ENCODE measurements at places on chromosomes 3 and 15. TPM values are rescaled to one million over a fixed set of nuclear protein-coding genes. Genes with fewer than 3 reads are reported as not detected.

Gene NXPE3
- 6.5 TPM for total RNA-seq

Gene PEAK1
- 26.9 TPM for total RNA-seq

Gene APOD
- not detected for total RNA-seq

Gene IL17RD
- total RNA-seq: not detected

DNA sequence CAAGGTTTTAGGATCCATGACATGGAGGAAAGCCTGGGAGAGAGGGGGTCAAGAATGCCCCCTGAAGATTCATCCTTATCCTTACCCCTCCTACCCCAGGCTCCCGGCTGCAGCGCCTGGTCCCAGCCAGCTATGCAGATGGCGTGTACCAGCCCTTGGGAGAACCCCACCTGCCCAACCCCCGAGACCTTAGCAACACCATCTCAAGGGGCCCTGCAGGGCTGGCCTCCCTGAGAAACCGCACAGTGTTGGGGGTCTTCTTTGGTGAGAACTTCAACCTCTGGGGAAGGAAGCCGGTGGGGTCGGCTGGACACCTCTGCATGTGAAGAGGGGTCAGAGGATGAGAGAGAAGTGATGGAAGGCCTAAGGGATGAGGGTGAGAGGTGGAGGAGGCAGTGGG lies 4.3 kb downstream of the DUOX1 start:
- DNase-seq: no peak
- no peak overlapping the region for H3K27ac ChIP-seq
- no peaks in the 10 kb centered on the region for H3K4me1 ChIP-seq
- peaks cover 30% of the 10 kb centered on the region for H3K27me3 ChIP-seq
- H3K36me3 ChIP-seq: no peaks in the 10 kb centered on the region

DNA sequence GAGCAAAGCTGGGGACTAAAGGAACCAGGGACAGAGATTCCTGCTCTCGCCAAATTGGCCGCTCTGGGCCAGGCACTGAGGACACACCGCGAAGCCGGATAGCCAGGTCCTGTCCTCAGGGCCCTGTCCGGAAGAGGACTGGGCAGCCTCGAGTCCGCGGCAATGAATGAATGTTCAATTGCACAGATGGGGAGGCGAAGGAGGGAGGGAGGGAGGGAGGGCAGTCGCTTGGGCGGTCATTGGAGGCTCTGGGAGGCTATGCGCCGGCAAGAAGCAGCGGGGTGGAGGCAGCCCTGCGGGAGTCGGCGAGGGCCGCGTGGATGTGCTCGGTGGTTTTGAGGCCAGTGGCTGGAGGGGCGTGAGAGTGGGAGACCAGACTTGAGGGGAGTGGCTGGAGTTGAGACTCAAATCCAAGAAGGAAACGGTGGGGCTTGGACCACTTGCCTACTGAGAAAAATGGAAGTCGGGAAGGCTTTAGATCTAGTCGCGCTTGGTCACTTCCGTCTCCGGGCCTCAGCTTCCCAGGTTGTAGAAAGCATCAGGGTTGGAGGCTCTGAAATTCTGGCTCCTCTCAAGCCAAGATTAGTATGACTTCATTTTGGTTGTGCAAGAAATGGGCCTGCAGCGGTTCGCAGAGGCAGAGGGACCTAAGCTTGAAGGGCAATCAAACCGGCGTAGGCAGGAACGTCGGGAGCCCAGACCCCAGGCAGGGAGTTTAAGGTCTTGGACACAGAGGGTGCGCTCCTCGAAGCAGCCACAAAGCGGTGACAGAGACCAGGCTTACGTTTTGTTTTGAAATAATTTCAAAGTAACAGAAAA lies 21.1 kb upstream of the PLXND1 start:
- no peaks in the 10 kb centered on the region for H3K36me3 ChIP-seq
- DNase-seq: peak; percentile 67
- no peaks in the 10 kb centered on the region for H3K27me3 ChIP-seq
- peak overlapping the region; percentile 41 for H3K4me3 ChIP-seq
- H3K27ac ChIP-seq: peak overlapping the region; percentile 88

DNA sequence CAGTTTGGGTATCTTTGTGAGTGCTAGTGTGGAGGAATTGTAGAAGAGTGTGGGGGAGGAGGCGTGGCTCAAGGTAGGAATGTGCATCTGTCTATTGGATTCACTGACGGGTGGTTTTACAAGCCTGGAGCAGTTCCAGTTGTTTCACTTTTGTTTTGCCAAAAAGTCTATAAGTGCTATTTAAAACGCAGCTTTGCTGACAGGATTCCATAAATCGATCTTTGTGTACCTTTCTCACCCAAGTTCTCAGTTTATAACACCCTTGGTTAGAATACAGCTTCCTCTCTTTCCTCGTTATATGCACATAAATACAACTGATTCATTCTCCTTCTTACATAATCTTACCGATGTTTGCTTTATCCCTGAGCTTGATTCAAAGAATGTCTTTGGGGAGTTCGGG lies 123.2 kb upstream of the UBE2E2 start:
- H3K36me3 ChIP-seq: no peaks in the 10 kb centered on the region
- H3K4me3 ChIP-seq: peak overlapping the region; percentile 18
- H3K27ac ChIP-seq: no peak overlapping the region
- no peaks in the 10 kb centered on the region for H3K27me3 ChIP-seq
- DNase-seq: no peak
- H3K4me1 ChIP-seq: peaks cover 31% of the 10 kb centered on the region

- no peak overlapping the region for H3K27ac ChIP-seq
- H3K36me3 ChIP-seq: no peaks in the 10 kb centered on the region
- peak overlapping the region; percentile 56 for H3K4me3 ChIP-seq
- 0 out of 2 replicates have a peak, but pooled peaks cover 4% of the 10 kb centered on the region for H3K27me3 ChIP-seq
- peaks cover 4% of the 10 kb centered on the region for H3K4me1 ChIP-seq
Measured at GRCh38 chr15:78565951-78566774, 843 bp downstream of the CHRNA5 start.

- H3K36me3 ChIP-seq: peaks cover 5% of the 10 kb centered on the region
- no peaks in the 10 kb centered on the region for H3K27me3 ChIP-seq
- DNase-seq: no peak
- no peak overlapping the region for H3K4me3 ChIP-seq
Measured at GRCh38 chr3:132598181-132598580, 1.1 kb downstream of the ACKR4 start.

- H3K4me1 ChIP-seq: peaks cover 10% of the 10 kb centered on the region
- no peak overlapping the region for H3K27ac ChIP-seq
- H3K27me3 ChIP-seq: no peaks in the 10 kb centered on the region
Measured at GRCh38 chr3:125591116-125591760, 4.1 kb downstream of the OSBPL11 start.

GRCh38 chr3:174826069-174826468 lies 33.1 kb upstream of the NAALADL2 start:
- no peaks in the 10 kb centered on the region for H3K4me1 ChIP-seq
- H3K27me3 ChIP-seq: no peaks in the 10 kb centered on the region
- no peak for DNase-seq
- H3K27ac ChIP-seq: no peak overlapping the region

- H3K4me1 ChIP-seq: no peaks in the 10 kb centered on the region
- no peak for DNase-seq
- no peak overlapping the region for H3K4me3 ChIP-seq
Measured at GRCh38 chr3:23537101-23537551, 268.6 kb upstream of the UBE2E1 start.

GRCh38 chr3:164375538-164375937 lies 702.8 kb downstream of the SI start:
- H3K4me3 ChIP-seq: no peak overlapping the region
- no peak overlapping the region for H3K27ac ChIP-seq
- H3K4me1 ChIP-seq: no peaks in the 10 kb centered on the region

DNA sequence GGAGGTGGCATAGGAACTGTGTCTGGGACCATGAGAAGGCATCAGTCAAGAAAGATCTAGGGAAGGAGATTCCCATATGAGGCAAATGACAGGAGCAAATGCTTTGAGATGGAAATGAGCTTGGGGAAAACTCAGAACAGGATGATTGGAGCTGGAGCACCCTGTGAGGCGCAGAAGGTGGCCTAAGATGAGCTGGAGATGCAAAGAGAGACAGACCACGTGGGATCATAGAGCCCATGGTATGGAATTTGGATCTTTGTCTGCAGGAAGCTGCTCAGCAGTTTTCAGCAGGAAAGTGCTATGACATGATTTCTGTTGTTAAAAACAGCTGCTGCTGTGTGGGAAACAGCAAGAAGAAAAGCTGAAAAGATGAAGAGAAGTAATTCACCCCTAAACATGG lies 310.6 kb downstream of the MAGI1 start:
- no peaks in the 10 kb centered on the region for H3K36me3 ChIP-seq
- H3K27ac ChIP-seq: no peak overlapping the region
- no peak overlapping the region for H3K4me3 ChIP-seq
- DNase-seq: no peak

All from SJSA1 (cell line).